ENCODE measurements at places on chromosomes 4 and X.

- DNase-seq: no peak
These were observed 69.4 kb upstream of the SORBS2 start for GRCh38 chr4:185881430-185881829.

DNA sequence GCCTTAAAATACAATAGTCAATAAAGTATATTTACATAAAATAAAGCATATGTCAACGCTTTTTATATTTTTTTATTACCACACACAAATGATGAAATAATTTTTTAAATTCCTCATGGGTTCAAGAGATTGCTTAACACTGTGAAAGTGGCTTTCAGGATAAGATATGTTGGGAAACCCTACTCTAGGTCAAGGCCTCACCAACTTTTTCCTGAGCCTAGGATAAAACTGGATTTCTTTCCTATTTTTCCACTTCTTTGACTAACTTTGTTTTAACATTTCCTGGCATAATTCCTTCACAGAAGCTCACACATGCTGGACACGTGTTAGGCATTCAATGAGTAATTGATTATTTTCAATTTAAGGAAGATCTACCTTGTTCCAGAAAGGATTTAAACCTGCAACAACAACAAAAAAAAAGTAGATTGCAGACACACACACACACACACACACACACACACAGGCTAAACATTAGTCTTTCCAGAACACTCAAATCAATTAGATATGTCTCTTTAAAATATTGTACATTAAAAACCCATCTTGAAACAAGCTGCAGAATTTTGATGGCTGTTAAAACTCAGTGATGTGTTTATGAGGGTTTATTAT lies 9.1 kb downstream of the KLB start:
- DNase-seq: no peak

- DNase-seq: no peak
These were observed 147.5 kb downstream of the DLG3 start for GRCh38 chrX:70592091-70592490.

DNA sequence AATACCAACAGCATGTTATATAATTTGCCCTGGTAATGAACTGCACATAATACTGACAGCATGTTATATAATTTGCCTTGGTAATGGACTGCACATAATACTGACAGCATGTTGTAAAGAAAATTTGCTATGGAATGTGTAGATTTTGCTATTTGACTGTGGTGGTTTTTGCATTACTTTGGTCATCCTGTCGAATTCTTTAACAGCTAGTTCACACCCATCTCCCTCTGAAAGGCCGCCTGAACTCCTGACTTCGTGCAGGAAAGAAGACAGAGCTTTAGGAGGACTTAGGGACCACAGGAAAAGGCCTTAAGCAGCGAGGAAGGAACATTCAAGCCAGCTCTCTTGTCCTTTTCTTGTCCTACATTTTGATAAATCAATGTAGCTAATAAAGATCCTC lies 45.2 kb upstream of the DCLK2 start:
- DNase-seq: no peak

- DNase-seq: no peak
These were observed 60.7 kb downstream of the TBC1D9 start for GRCh38 chr4:140695483-140695882.

GRCh38 chr4:49032440-49033161 lies 46.5 kb downstream of the CWH43 start:
- DNase-seq: no peak

DNA sequence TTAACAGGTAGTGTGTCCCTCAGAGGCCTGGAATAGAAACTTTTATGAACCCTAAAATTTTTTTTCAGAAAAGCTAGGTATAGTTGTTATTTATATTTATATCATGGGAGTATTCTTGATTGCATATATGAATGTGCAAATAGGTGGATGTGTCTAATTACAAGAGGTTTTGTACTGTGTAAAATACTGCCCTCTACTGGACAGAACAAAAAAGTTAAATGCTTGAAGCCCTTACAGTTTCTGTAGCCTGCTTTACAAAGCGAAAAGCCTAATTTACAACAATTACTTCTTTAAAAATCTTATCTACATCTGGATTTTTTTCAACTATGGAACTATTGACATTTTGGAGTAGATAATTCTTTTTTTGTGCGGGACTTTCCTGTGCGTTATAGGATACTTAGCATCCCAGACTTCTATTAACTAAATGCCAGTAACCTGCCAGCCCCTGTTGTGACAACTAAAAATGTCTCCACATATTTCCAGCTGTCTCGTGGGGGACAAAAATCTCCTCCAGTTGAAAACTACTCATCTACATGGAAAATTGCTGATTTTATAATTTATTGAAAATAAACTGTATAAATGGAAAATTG lies 35.1 kb downstream of the ENPEP start:
- no peak for DNase-seq

- DNase-seq: no peak
These were observed 10.2 kb downstream of the PDGFC start for GRCh38 chr4:156961196-156962057.

- no peak for DNase-seq
These were observed 20.4 kb downstream of the MAML3 start for GRCh38 chr4:140133576-140133975.

- no peak for DNase-seq
These were observed 190.5 kb downstream of the CCNG2 start for GRCh38 chr4:77347351-77347966.

GRCh38 chr4:97866821-97867556 lies 276.3 kb downstream of the STPG2 start:
- DNase-seq: no peak

DNA sequence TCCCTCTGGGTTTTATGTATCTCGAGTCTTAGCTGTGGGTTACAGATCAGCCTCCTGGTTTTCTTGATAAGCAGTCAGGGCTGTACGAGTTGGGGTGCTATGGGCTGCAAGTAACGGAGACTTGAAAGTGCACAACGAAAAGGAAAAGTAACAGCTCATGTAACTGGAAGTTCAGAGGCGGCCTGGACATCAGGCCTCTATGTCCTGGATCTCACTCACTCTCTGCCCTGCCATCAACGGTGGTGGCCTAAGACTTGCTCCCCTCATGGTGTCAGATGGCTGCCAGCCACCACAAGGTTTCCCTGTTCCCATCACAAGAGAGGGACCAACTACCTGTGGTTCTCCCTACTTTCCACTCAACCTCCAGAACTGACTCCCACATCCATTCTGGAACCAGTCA lies 4.8 kb downstream of the PPP2R2C start:
- DNase-seq: no peak

DNA sequence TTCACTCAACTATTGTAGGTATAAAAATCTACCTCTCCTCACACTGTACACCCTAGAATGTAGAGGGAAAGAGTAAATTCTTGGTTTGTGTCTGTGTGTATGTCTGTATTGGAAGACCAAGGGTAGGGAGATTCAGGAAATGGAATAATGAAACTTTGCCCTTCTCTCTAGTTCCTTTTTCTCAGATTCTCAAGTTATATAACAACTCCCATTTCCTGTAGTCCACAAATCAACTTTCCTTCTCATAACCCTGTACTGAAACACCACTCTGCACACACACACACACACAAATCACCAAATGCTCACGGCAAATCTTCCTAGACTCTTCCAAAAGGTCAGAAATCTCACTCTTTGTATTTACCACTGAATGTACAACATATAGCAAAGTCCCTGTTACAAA lies 824.5 kb upstream of the DIAPH2 start:
- no peak for DNase-seq

DNA sequence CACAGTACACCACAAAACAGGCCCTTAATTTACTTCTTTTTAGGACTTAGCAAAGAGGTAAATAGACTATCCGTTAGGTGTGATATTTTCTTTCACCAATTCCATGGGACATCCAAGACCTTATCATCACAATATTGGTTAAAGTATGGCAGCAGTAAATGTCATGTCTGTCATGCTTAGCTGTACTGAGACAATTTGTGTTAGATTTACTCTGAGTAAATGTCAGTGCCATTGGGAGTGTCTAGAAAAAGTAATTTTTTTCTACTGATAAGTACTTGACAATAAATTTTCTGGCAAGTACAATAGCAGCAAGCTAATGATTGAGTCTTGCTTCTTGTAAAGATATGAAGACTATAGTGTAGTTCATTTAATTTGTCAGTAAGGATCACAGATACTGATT lies 756.1 kb downstream of the FAM133A start:
- DNase-seq: no peak

DNA sequence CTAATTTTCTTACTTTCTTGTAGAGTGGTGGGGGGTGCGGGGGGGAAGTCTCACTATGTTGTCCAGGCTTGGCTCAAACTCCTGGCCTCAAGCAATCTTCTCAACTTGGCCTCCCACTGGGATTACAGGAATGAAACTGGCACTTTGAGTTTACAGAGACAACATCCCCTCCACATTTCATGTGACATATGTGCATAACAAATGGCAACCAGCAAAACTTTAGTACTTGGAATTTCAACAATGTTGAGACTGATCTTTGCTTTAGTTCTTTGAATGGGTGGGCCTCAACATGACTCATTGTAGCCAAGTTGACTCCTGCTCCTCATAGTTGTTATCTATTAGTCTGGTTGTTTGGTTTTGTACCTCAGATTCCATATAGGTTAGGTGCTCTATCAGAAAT lies 11.4 kb upstream of the FMR1 start:
- DNase-seq: no peak

- DNase-seq: no peak
These were observed 876.0 kb downstream of the FSTL5 start for GRCh38 chr4:161287678-161288352.

GRCh38 chr4:101818362-101818761 lies 27.8 kb downstream of the BANK1 start:
- no peak for DNase-seq

DNA sequence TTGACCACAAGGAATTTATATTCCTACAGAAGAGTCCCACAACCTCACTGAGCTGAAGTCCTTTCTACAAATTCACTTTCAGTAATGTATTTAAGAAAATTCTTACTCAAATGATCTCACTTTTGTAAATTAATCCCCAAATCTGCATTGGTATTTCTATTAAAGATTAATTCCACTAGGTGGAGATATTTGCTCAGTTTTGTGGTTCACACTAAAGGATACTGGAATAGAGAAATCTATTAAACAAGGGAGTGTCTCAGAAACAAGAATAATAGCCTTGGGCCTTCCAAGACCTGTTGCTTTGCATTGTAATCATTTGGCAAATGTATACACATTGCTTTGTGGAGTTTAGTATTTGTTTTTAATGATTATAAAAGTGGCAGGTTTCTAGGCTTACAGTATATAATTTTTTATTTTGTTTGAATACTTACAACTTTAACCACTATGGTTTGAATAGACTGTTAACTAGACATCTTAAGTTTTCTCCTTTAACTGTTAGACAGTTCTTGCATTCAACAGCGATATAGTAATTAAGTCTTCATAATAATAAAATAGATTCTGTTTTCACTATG lies 25.9 kb downstream of the CFAP299 start:
- DNase-seq: no peak

DNA sequence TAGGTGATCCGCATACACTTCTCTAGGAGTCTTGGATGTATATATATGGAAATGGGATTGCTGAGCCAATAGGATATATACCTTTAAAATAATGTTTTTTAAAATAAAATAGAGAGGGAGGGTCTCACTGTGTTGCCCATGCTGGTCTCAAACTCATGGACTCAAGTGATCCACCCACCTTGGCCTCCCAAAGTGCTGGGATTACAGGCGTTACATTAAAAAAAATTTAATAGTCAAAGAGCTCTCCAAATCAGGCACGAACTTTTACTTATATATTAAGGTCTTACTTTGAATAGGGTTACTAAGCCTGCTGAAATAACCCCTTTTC lies 109.0 kb downstream of the GNL3L start:
- DNase-seq: no peak

- no peak for DNase-seq
These were observed 59.5 kb upstream of the RPA4 start for GRCh38 chrX:96824166-96824565.

DNA sequence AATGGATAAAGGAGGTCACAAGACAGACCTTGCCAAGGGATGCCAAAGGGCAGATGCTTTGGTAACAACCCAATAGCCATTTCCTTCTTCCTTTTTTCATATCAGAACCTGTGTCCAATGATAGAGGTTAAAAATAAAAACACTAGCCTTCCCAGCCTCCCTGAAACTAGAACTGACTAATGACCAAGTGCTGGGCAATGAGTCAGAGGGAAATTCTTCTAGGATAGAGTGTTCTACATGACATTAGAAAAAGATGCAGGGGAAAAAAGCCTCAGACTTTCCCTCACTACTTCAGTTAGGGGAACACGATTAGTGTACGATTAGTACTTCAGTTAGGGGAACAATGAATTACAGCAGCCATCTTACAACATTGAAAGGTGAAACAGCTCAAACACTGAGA lies 29.3 kb upstream of the FAM47C start:
- no peak for DNase-seq

- DNase-seq: no peak
These were observed 13.4 kb upstream of the PLCXD1 start for GRCh38 chrX:267771-268261.

DNA sequence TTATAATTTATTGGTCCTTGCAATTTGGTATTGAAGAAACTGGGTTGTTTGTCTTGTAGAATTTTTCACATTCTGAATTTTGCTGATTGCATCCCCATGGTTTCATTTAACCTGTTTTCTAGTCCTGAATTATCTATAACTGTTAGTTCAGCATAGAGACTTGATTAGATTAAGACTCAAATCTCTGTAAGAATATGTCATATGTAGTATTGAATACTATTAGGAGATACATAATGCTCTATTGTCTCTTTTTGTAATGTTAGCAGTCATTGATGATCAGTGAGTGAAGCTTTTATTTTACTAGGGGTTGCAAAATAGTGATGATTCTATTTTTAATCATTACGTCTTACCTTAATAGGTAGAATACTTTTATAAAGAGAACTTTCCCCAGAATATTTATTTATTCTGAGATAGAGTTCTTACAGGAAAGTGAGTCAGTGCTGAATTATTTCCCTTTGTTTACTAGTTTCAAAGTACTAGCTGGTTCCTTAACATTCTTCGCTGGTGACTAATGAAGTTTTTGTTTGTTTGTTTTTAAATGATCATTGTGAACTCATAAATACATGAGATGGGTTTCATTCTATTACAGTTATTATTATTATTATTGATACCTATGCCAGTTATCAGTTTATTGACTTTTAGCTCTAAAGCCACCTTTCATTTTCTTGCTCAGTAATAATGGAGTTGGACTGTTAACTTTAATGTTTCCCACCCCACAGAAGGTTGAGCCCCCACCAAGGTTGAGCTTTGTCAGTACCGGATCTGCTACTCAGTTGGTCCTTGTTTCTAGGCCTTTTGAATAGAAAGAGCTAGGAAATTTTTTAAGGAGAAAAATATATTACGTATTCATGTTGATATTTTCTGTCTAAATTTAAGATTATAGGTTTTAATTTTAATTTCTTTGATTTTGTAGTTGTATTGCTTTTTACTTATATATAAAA lies 102.3 kb downstream of the LARP1B start:
- DNase-seq: no peak

GRCh38 chr4:117249333-117249732 lies 164.0 kb upstream of the TRAM1L1 start:
- no peak for DNase-seq

GRCh38 chrX:154353172-154353843 lies 21.1 kb downstream of the FLNA start:
- no peak for DNase-seq

GRCh38 chr4:184273166-184274147 lies 55.8 kb upstream of the ENPP6 start:
- no peak for DNase-seq

- no peak for DNase-seq
These were observed 27.3 kb upstream of the TET2 start for GRCh38 chr4:105119356-105119755.
